Activated naive CD8-positive, alpha-beta T cell treated with anti-CD3 and anti-CD28 coated beads for 36 hours (primary cell): ENCODE measurements at places on chromosomes 3 and 15.

GRCh38 chr15:34973512-34973911 lies 4.0 kb upstream of the AQR start:
- peaks cover 8% of the 10 kb centered on the region for H3K36me3 ChIP-seq
- peaks cover 10% of the 10 kb centered on the region for H3K4me1 ChIP-seq
- no peak overlapping the region for H3K4me3 ChIP-seq
- no peak overlapping the region for H3K27ac ChIP-seq
- DNase-seq: no peak
- H3K27me3 ChIP-seq: no peaks in the 10 kb centered on the region

DNA sequence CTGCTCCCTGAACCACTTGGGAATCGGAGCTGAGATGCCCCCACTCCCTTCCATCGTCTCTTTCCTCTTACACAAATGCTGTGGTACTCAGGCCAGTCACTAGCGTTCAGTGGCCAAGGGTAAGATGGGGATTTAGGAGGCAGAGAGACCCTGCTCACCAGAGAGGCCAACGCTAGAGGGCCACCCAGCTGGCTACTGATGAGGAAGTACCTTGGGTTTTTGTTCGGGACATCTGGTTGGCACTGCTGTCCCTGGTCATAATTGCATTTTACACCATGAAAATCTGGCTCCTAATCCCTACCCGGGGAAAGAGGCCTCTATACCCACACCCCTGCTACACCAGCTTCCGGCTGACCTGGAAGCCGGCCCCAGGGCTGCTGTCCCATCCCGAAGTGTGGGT lies 7.7 kb downstream of the MAP6D1 start:
- peaks cover 15% of the 10 kb centered on the region for H3K36me3 ChIP-seq
- H3K4me1 ChIP-seq: peaks cover 21% of the 10 kb centered on the region
- no peak overlapping the region for H3K27ac ChIP-seq

DNA sequence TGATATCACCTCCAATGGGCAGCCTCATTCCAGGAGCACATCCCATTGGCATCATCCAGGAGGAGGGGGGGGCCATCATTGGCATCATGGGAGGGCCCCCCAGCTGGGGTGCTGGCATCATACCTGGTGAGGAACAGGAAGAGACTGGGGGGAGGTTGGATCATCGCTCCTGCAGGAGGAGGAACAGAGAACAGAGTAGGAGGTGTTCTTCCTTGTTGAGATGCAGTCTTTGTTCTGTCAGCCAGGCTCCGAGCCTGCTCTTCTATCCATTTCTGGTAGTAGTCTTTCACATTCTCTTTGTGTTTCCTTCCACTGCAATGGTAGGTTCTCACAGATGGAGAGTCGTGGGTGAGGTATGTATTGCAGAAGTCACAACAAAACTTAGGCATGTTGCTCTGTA lies 16.7 kb upstream of the ERICH6 start:
- H3K4me3 ChIP-seq: no peak overlapping the region
- peaks cover 18% of the 10 kb centered on the region for H3K4me1 ChIP-seq
- H3K27ac ChIP-seq: no peak overlapping the region
- DNase-seq: no peak

- H3K27me3 ChIP-seq: no peaks in the 10 kb centered on the region
- no peak for DNase-seq
- H3K4me1 ChIP-seq: peaks cover 7% of the 10 kb centered on the region
- H3K27ac ChIP-seq: no peak overlapping the region
- H3K36me3 ChIP-seq: no peaks in the 10 kb centered on the region
Measured at GRCh38 chr3:67291287-67292252, 293.5 kb downstream of the KBTBD8 start.

DNA sequence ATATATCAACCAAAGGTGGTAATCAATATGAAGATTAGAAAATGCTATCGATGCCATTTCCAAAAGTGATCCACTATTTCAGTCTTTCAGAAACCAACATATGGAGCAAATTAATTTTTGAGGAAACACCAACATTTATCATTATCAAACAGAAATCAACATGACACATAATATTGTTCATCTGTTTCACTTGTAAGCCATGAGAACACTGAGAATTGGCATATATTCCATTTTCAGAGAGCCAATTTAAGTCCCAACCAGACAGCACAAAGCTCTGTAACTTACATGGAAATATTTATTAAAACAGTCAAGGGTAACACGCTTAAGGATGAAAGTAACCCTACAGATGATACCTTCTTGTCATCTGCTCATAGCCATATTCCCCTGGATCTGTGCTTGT lies 37.6 kb upstream of the STRIT1 start:
- H3K4me3 ChIP-seq: no peak overlapping the region
- no peak overlapping the region for H3K27ac ChIP-seq
- no peak for DNase-seq
- peaks cover 13% of the 10 kb centered on the region for H3K4me1 ChIP-seq
